ENCODE measurements at places on chromosomes 16 and 17.

GRCh38 chr16:64475627-64476351 is 646.1 kb downstream of the CDH11 start:
- no peaks in the 10 kb centered on the region for H3K4me1 ChIP-seq
- no peak overlapping the region for H3K27ac ChIP-seq
- DNase-seq, result no peak
- H3K4me3 ChIP-seq, result no peak overlapping the region

DNA sequence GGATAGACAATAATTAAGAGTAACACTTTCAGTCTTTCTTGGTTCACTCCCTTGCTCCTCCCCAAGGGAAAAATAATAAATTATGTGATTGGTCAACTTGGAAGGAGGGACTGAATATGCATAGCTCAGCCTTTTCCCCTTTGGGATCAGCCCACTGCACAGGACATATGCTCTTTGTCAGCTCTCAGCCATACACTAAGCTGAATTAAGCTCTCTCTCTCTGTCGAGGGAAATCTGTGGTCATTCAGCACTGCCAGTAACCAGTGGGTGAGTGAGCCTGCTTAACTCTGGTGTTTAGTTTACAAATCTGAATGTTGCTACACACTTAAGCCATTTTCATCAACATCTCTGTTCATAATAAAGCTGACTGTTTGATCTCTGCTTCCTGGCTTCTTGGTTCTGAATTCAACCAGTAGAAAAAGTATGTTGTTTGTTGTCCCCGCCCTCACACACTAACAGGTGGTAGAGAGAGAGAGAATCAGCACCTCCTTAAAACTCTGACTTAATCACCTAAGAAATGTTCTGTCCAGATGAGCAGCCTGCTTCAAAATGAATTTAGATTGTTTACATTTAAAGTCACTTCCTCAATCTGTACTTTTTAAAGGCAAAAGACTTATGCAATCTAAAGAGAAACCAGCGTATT is 102.3 kb upstream of the C17orf78 start:
- no peaks in the 10 kb centered on the region for H3K4me1 ChIP-seq
- no peaks in the 10 kb centered on the region for H3K27me3 ChIP-seq
- H3K27ac ChIP-seq, result peak overlapping the region; percentile 3
- H3K36me3 ChIP-seq, result peaks cover 50% of the 10 kb centered on the region

DNA sequence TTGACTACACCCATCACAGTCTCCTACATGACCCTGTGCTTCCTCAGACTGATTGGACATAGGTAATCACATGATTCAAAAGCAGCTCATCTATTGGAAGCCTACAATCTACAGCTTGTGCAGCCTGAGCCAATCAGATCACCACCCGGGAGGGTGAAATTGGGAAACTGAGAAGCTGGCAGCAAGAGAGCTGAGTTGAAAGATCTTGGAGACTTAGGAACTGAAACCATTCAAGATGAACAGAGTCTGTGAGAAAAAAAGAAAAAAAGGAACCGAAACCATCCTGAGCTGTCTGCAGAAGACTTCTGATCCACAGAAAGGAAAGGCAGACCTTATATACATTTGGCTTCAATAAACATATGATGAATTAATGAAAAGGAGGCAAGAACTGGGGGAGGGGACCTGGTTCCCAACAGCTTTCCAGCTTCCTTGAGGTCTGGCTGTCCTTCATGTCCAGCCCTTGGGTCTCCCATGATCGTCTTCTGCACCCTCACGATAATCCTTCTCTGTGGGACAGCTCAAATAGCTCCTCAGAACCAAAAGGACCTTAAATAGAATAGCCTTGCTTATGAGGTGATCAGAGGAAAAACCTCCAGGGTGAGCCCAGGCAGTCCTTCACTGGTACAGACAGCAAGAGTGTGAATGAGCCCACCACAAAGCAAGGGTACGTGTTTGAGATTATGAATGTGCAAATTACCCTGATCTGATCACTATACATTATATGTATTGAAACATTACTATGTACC is 32.6 kb downstream of the PLXDC1 start:
- H3K4me3 ChIP-seq, result peak overlapping the region; percentile 44
- peaks cover 15% of the 10 kb centered on the region for H3K4me1 ChIP-seq
- H3K36me3 ChIP-seq, result peaks cover 3% of the 10 kb centered on the region
- DNase-seq, result peak; percentile 38
- no peaks in the 10 kb centered on the region for H3K27me3 ChIP-seq
- peak overlapping the region; percentile 69 for H3K27ac ChIP-seq

GRCh38 chr17:6455321-6455705 is 11.1 kb downstream of the PIMREG start:
- no peaks in the 10 kb centered on the region for H3K36me3 ChIP-seq
- peak overlapping the region; percentile 66 for H3K4me3 ChIP-seq
- peak overlapping the region; percentile 43 for H3K27ac ChIP-seq
- no peaks in the 10 kb centered on the region for H3K27me3 ChIP-seq

All from stimulated activated naive B cell treated with anti-CD40 and anti-IgM and Interleukin-4, amounts not matched to agents 10 μg/mL and 1 μg/mL and 100 μg/mL, for 72 hours (primary cell).